ENCODE measurements at places on chromosomes 1 and 21.

- DNase-seq = no peak
Observed at GRCh38 chr1:201751872-201752271, 77.1 kb upstream of the IPO9 start.

DNA sequence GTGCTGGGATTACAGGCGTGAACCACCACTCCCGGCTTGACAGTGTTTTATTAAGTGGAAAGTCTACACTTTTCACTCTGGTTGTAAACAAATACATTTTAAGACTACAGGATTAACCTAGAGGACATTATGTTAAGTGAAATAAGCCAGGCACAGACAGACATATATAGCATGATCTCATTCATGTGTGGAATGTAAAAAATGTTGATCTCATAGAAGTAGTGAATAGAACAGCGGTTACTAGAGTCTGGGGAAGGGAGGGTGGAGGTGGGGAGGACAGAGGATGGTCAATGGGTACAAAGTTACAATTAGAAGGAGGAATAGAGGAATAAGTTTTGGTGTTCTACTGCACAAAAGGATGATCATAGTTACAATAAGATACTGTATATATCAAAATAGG lies 16.9 kb downstream of the CTH start:
- peak; percentile 61 for DNase-seq

GRCh38 chr1:220652995-220653394 lies 37.2 kb upstream of the C1orf115 start:
- DNase-seq = no peak

DNA sequence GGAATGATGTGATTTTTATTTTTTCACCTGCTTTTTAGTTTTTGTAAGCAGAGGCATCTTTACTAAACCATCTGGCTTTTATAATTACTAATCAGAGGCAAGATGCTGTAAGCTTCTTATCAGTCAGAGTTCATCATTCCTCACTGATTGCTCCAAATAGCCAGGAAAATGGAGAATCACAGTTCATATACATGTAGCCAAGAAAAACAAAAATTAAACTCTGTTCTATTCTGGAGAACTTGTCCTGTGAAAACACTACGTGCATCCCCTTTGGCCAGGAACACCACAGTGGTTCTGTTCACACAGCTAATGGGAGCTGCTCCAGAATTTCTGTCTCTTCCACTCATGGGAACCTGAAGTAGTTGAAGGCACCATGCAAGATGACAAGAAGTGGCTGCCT lies 725.5 kb upstream of the CHRM3 start:
- no peak for DNase-seq

- DNase-seq = peak; percentile 74
Observed at GRCh38 chr21:43209575-43210453, 41.0 kb downstream of the CRYAA start.

All from fibroblast of skin of back (primary cell).